ENCODE measurements at places on chromosomes 1 and 21. TPM values are rescaled to one million over a fixed set of nuclear protein-coding genes. Genes with fewer than 3 reads are reported as not detected.

Gene KRTAP21-2
- 1.3 TPM for total RNA-seq

Gene TAL1
- 0.22 TPM for total RNA-seq

Gene SLC37A1
- 3.9 TPM for total RNA-seq

Gene SLAMF7
- total RNA-seq, result not detected

Gene TIE1
- 1.6 TPM for total RNA-seq

Gene DNASE2B
- not detected for total RNA-seq

Gene FAM78B
- 0.32 TPM for total RNA-seq

Gene SKI
- total RNA-seq, result 40.9 TPM
